ENCODE measurements at places on chromosomes 13 and 19.
A peak's percentile ranks its signal among the peaks of the same experiment; 100 is the strongest.

DNA sequence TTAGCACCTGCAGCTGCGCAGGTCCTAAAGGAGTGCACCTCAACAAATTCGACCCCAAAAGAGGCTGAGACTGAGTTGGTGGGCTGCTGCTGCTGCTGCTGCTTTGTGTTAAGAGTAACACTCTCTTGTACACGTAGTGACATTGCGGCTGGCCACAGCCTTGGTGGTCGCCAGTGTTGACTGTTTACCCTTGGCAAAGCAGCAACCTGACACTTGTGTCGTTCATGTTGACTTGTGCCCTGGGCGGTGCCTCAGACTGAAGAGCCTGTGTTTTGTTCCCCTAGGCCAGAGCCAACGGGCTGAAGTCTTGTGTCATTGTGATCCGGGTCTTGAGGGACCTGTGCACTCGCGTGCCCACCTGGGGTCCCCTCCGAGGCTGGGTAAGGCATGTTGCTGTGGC is 22.4 kb upstream of the QTRT1 start:
- no peak for DNase-seq

DNA sequence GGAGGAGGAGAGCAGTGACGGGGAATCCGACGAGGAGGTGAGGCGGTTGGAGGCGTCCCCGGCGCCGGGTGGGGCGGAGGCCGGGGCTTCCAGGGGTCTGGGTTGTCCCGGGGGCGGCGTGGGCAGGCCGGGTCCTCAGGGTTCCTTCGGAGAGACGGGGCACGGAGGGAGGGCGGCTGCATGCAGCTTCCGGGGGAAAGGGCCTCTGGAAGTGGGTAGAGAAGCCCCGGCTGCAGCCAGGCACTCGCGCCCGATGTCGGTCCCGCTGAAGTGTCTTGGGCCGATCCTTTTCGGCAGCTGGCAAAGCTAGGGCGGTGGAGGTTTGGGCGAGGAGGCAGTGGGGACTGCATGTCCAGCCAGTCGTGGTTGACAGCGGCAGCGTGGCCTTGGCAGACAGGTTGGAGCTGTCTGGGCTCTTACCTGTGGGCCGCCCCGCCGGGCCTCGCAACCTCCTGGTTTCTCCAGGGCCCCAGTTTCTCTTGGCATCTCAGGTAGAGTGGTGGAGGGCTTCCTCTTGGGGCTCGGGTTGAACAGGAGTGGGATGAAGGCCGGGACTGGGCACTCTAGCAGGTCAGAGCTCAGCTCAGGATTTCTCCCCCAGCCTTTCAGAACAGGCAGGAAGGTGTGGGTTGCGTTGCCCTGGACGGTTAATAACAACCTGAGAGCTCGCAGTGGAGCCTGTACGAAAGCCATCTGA is 690 bp downstream of the KMT2B start:
- DNase-seq = no peak

DNA sequence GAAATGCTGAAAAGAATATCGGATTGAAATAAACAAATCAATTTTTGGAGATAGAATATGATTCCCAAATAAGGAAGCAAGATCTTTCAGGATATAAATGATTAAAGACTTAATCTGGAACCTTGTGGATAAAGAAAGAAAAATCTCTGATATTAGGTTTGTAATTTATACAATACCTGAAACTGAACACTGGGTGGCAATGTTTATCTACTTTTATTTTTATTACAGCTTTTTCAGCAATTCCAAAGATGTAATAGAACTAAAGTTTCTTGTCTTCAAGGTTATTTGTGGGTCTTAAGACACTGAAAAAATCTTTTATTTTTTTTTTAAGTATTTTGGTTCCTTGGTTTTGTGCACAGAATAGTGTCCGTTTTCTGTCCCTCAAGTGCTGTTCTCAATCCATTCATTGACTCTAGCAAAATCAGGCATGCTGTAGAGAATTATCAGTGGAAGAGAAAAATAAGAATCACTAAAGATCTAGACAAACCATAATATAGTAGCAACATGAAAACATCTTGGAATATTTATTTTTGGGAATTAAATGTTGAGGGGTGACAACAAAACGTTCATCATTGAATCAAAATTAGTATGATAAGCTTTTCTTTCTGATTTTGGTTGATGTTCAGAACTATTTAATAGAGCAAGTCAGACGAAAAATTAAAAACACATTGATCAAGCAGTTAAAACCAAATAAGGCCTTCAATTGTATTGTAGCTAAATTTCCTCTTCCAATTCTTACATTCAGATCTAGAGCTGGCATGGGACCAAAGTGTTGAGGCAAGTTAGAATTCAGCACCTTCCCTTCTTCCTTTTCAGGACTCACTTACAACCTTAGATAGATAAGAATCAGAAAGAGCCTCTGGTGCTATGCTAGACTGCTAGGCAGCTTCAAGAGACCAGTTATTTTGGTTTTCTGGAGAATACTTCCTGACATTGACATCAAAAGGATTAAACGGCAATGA is 704.4 kb upstream of the PCDH20 start:
- peak; percentile 1 for DNase-seq

GRCh38 chr13:108777421-108778420 is 148.3 kb downstream of the MYO16 start:
- DNase-seq = no peak

DNA sequence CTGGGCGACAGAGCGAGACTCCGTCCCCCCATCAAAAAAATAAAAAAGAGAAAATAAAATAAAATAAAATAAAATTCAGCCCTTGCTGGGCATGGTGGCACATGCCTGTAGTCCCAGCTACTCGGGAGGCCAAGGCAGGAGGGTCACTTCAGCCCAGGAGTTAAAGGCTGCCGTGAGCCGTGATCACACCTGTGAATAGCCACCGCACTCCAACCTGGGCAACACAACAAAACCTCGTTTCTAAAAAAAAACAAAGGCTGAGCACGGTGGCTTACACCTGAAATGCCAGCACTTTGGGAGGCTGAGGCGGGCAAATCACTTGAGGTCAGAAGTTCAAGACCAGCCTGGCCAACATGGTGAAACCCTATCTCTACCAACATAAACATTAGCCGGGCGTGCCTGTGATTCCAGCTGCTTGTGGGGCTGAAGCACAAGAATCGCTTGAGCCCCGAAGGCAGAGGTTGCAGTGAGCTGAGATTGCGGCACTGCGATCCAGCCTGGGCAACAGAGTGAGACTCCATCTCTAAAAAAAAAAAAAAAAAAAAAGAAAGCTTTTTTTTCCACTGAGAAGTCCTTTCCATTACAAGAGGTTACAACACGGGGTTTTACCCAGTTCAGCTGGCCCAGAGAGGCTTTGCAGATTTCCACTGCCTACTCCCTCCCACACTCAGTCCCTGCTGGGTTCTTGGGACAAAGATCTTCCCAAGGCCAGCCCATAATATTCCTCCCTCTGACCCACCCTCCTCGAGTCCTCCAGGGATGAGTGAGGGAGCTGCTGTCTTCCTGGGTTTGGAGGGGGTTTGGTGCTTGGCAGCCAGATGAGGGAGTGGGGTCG is 6.4 kb downstream of the ANGPTL4 start:
- DNase-seq = no peak

GRCh38 chr19:12985049-12985776 is 10.1 kb upstream of the NFIX start:
- DNase-seq = no peak

DNA sequence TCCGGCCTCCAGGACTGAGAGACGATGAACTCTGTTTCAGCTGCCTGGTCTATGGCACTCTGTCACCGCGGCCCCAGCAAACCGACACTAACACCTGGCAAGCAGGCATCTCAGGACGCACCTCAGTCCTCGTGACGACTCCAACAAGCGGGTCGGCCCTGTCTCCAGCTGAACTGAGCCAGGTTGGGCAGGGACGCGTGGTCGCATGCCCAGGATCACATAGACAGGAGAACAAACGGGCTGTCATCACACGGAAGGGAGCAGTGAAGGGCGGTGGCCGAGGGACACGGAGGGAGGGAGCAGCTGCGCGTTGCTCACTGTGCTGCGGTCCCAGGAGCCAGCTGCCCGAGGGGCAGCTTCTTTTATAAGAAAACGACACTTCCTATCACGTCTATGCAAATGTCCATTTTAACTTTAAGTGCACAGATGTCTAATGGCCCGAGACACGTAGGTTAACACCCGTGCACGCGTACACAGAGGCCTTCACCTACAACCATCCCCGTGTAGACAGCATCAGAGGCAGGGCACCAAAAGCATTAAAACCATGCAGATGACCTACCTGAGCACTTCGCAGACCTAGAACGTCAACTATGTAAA is 8.9 kb downstream of the SGTA start:
- DNase-seq = no peak

DNA sequence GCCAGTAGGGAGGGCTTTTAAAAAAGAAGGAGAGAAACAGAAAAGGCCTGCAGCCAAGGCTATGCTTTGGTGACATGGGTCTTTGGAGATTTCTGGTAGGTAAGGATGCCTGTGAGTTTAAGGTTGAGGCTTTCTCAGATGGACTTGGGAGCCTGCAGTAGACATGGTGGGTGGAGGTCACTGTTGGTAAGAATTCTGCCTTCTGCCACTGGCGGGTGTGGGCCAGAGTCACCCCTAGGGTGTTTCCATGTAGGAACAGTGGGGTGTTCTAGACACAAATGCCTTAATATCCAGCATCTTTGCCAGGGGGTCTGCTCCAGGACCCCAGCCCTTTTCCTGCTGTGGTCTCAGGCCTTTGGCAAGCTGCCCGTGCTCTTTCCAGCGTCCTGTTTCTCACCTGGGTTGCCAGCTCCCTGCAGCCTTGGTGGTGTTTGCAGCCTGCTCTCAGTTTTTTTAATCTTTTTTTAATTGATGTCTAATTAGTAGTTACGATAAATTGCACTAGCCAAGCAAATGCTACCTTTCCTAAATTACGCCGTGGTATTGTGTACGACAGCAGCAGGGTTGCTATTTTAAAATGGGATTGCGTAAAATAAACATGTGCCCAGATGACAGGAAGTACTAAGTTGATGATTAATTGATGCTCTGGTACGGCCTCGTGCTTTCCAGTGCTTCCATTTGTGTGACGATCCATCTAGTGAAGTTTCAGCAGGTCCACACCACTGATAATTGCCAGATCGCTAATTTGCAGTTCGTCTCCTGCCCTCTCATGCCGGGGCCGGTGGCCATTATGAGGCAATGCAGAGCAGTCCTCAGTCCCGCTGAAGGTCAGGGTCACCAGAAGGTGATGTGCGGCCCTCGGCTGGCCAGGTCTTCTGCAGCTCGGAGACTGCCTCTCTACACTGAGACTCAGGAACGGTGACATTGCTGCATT is 35.3 kb upstream of the NPAS1 start:
- DNase-seq = no peak

DNA sequence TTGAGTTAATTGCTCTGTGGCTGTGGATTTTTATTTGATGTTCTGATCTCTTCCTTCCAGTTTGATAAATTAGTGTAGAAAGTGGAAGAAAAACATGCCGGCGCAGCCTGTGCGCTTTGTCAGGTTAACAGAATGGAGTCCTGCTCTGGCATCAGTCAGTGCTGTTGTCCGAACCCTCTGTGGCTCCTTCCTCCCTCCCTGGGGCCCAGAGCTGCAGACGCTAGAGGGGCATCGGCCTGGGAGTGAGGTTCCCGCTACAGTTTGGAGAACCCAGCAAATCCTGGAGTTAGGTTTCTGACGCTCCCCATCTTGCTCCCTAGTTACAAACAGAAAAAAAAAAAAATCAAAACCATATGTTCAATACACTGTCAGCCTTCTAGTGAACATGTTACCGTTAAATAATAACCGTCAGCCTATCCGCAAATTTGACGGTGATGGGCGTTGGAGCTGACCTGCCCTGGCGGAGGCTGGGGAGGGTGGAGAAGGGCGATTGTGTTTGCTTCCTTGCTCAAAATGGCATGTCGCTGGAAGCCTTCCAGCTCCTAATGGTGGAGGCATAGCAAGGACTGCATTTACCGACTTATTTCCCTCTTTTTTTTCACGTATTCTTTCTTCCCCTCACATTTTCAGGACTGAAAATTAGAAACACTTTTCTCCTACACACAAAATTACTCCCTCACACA is 13.6 kb downstream of the MBNL2 start:
- no peak for DNase-seq

- no peak for DNase-seq
These were observed 262.5 kb downstream of the SLITRK6 start for GRCh38 chr13:85536706-85537105.

DNA sequence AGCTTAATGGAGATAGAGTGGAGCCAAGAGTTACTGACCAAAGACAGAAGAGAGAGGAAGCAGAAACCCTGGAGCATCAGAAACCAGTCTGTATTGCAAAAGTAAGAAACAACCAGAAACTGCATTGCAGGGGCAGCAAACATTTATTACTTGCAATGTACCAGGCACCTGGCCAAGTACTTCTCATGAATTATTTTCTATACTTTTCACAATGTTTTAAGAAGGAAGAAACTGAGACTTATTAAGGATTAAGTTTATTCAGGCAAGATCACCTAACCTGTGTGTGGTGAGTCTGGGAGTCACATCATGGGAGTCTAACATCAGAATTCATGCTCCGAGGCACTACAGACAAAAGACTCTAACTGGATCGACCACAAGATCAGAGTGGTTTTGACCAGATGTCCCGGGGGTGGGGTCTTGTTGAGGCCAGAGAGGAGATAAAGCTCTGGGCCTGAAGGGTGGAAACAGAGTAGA is 47.4 kb downstream of the TNFRSF19 start:
- no peak for DNase-seq

- DNase-seq = peak; percentile 2
These were observed 211.8 kb downstream of the RBM26 start for GRCh38 chr13:79194272-79194671.

DNA sequence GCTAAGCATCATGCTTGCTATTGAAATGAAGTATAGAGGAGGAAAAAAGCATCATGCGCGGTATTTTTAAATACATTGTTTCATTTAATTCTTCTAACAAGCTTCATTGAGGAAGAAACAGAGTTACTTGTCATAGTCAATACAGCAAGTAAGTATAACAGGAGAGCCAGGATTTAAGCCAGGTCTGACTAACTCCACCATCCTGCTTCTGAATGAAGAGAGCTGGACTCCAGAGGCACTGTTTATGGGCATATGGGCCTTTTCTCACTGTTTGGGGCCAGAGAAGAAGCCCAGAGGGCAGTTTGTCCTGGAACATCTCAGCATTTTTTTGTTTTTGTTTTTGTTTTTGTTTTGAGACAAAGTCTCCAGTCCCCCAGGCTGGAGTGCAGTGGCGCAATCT is 7.9 kb downstream of the SAMD4B start:
- no peak for DNase-seq

DNA sequence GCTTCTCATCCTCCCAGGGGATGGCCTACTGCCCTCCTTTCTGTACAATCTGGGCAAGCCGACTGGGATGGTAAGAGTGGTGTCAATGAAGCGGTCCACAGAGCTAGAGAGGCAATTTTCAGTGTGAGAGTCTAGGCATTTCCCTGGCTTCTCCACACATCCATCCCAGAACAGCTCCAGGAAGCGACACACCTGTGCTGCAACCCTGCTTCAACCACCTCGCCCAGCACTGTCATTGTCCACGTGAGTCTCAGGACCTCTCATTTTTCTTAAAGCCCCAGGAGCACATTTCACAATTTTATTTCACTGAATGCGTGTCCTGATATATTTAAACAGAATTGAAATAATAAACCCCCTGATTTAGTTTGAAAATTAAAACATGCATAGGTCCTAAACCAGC is 15.5 kb upstream of the UBL3 start:
- DNase-seq = no peak

- DNase-seq = no peak
These were observed 137.6 kb downstream of the GPC6 start for GRCh38 chr13:93364166-93364565.
